HFF-Myc (cell line): ENCODE measurements at places on chromosomes 1 and 21.

DNA sequence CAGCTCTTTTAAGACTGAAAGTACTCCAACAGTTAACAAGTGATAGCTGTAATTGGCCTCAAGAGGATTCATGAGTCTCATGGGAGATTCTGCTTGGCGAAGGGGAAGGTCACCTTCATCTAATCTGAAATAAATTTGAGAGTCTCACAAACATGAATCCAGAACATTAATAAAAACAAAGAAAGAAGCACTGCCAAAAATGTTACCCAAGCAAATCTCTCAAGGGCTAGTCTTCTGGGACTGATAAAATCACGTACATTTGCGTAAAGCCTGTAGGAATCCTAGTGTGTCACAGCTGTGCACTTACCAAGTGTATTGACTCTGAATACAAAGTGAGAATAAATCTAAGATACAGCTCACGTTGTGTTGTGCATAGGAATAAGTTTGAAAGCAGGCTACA is 21.2 kb upstream of the NUF2 start:
- no peak for DNase-seq

- no peak for DNase-seq
Measured at GRCh38 chr1:196209265-196209664, 399.0 kb downstream of the KCNT2 start.

DNA sequence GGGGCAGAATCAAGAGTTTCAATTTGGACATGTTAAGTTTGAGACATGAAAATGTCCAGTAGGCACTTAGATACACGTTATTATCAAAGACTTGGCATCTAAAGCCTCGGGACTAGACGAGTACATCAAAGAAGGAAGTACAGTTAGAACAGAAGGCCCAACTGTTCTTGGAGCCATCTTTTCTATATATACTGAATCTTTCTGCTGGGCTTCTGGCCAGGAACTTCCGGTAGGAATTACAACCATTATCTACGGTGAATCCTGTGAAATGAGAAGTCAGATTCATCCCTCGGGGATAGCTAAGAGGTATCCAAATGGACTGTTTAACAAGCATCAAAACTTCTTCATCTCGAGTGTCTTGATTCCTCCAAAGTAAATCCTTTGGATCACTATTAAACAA is 34.4 kb upstream of the NRDC start:
- no peak for DNase-seq

DNA sequence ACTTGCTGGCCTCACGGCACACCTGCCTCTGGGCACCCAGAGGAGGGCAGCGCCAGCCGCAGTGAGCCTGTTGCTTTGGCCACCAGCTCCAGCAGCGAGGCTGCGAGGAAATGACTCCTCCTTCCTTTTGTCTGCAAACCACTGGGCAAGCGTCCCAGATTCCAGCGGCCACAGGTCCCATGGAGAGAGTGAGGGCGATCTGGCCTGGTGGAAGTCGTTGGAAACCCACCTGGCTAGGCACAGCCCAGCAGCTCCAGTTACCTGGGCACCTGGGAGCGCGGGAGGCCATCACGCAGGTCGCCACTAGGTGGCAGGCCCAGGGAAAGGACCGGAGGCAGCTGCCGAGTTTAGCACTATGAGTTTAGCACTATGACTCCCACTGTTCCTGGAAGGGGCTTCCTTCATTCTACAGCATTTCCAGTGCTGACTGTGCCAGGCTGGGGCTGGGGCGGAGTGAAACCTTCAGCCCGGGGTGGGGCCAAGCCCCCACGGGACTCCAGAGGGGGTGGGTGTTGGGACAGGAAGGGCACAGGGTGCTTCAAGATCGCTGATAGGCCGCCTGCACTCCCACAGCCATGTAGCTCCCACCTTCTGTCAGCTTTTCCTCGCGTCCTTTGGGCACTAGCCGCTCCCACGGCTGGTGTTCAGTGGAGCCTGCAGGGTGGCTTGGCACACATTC is 1.1 kb upstream of the ESPN start:
- no peak for DNase-seq

GRCh38 chr1:169918927-169919326 is 25.2 kb upstream of the SCYL3 start:
- DNase-seq = no peak

DNA sequence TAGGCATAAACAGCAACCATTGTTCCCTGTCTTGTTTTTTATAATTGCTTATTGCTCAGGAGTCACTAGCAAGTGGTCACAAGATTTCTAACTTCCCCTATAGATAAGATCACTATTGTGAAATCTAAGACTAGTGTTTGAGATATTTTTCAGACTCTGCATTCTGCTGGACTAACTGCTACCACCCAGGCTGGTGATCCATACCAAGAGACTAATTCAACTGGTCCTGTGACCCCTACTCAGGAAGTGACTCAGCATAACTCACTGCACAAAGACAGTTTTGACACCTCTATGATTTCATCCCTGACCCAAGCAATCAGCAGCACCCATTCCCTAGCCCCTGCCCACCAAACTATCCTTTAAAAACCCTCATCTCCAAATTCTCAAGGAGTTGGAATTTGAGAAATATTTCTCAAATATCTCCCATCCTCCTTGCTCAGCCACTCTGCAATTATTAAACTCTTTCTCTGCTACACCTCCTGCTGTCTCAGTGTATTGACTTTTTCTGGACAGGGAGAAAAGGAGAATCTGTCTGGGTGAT is 52.7 kb downstream of the TRIM33 start:
- no peak for DNase-seq

GRCh38 chr1:10401281-10401680 is 2.4 kb downstream of the PGD start:
- no peak for DNase-seq

- no peak for DNase-seq
Measured at GRCh38 chr1:29259802-29260441, 23.6 kb downstream of the PTPRU start.

DNA sequence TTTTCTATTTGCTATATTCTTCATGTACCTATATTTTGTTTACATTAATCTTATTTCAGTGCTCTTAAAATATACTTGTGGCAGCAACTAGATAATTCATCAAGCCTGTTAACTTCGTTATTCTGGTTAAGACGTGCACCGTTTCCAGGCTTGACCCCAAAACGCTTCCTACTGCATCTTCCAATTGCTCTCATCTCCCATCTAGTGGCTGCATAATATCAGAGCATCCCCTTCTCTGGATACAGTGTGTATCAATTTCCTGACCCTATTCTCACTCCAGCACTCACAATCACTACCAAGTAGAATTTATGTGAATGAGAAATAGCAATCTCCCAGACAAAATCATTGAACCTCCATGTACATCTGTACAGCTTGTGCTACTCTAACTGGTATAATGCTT is 1280.3 kb upstream of the B3GALT2 start:
- no peak for DNase-seq

DNA sequence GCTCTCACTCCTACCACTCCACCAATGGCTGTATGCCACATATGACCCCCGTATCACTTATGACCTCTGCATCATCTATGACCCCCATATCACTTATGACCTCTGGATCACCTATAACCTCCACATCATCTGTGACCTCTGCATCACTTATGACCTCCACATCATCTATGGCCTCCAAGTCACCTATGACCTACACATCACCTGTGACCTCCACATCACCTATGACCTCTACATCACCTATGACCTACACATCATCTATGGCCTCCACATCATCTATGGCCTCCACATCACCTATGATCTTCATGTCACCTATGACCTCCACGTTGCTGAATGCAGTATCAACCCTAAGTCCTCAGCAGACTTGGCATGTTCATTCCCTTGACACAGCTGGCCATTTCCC is 271.2 kb downstream of the MATN1 start:
- no peak for DNase-seq

DNA sequence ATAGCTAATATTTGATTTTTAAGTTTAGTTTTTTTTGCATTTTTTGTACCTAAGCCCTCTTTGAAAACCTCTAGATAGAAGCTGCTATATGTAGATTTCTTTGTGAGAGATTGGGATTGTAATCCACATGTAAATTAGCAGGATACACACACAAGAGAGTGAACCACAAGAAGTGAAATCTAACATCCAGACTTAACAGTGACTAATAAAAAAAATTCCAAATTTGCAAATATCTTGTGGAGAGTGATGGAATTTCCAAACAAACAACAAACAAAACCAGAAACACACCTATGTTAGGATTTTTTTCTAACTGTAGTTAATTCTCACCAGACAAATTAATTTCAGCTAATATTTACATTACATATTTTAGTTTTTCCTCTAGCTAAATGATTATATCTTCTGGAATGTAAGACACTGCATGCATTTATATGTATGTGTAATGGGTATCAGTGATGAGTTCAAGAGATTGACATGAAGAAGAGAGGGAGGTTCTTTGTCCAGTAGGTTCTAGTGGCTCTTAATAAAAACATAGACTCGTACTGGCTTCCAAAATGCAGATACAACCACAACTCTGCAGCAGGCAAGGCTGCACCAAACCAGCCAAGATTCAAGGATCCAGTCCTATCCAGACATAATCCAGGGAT is 12.8 kb downstream of the CLDN17 start:
- no peak for DNase-seq

- no peak for DNase-seq
Measured at GRCh38 chr1:30872948-30873263, 35.7 kb downstream of the SDC3 start.

GRCh38 chr1:167093846-167094516 is at the start of gene STYXL2:
Gene STYXL2 (plus strand): TSS chr1:167094075. CDS start chr1:167094850, 775 bp downstream.
- no peak for DNase-seq

- no peak for DNase-seq
Measured at GRCh38 chr1:12810691-12811408, 19.7 kb downstream of the PRAMEF1 start.

- no peak for DNase-seq
Measured at GRCh38 chr1:98197356-98197755, 276.5 kb upstream of the DPYD start.
